ENCODE measurements at places on chromosomes 1 and 21. TPM values are rescaled to one million over a fixed set of nuclear protein-coding genes. Genes with fewer than 3 reads are reported as not detected.

DNA sequence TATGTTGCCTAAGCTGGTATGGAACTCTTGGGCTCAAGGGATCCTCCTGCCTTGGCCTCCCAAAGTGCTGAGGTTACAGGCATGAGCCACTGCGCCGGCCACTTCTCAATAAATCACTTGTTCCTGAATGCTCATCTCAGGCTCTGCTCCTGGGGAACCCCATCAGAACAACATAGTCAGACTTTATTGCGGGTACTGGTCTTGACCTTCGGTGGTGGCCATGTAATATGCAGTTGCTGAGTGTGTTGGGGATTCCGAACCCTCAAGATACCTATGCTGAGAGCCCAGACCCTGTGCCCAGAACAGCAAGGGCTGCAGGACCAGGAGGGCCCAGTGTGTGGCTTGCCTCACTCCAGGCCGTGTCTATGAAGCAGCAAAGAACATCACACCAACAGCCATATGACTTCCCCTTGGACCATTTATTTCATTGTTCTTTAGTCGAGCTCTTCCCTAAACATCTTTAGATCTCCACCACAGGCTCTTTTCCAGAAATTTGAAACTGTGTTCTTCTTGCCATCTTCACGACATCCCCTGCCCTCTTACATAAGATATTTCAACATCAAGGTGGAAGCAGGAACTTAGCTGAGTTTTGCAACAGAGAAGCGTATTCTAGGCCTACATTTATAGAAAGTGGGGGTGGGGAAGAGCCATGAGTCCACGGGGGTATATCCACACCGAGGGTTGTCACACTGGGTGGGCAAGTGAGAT lies 12.7 kb upstream of the SDHB start:
- H3K27me3 ChIP-seq = peaks cover 61% of the 10 kb centered on the region
- H3K27ac ChIP-seq = no peak overlapping the region
- no peaks in the 10 kb centered on the region for H3K4me1 ChIP-seq
- no peak overlapping the region for H3K4me3 ChIP-seq
- no peaks in the 10 kb centered on the region for H3K36me3 ChIP-seq

Gene SLC45A1
- total RNA-seq = not detected

- H3K36me3 ChIP-seq = no peaks in the 10 kb centered on the region
- no peak overlapping the region for H3K27ac ChIP-seq
- H3K4me1 ChIP-seq = no peaks in the 10 kb centered on the region
- peaks cover 15% of the 10 kb centered on the region for H3K27me3 ChIP-seq
- no peak overlapping the region for H3K4me3 ChIP-seq
These were observed 59.0 kb upstream of the CD1D start for GRCh38 chr1:158121604-158122254.

Gene SLAMF8
- not detected for total RNA-seq

GRCh38 chr1:168405906-168406549 lies 125.4 kb downstream of the TBX19 start:
- peaks cover 42% of the 10 kb centered on the region for H3K4me1 ChIP-seq
- H3K36me3 ChIP-seq = no peaks in the 10 kb centered on the region
- H3K27me3 ChIP-seq = no peaks in the 10 kb centered on the region
- no peak overlapping the region for H3K27ac ChIP-seq
- no peak overlapping the region for H3K4me3 ChIP-seq

GRCh38 chr1:89041119-89041641 lies 18.5 kb upstream of the GBP3 start:
- H3K27me3 ChIP-seq = no peaks in the 10 kb centered on the region
- DNase-seq = no peak
- no peaks in the 10 kb centered on the region for H3K36me3 ChIP-seq
- H3K4me3 ChIP-seq = no peak overlapping the region
- no peak overlapping the region for H3K27ac ChIP-seq

Gene PPP2R5A
- 70.9 TPM for total RNA-seq

DNA sequence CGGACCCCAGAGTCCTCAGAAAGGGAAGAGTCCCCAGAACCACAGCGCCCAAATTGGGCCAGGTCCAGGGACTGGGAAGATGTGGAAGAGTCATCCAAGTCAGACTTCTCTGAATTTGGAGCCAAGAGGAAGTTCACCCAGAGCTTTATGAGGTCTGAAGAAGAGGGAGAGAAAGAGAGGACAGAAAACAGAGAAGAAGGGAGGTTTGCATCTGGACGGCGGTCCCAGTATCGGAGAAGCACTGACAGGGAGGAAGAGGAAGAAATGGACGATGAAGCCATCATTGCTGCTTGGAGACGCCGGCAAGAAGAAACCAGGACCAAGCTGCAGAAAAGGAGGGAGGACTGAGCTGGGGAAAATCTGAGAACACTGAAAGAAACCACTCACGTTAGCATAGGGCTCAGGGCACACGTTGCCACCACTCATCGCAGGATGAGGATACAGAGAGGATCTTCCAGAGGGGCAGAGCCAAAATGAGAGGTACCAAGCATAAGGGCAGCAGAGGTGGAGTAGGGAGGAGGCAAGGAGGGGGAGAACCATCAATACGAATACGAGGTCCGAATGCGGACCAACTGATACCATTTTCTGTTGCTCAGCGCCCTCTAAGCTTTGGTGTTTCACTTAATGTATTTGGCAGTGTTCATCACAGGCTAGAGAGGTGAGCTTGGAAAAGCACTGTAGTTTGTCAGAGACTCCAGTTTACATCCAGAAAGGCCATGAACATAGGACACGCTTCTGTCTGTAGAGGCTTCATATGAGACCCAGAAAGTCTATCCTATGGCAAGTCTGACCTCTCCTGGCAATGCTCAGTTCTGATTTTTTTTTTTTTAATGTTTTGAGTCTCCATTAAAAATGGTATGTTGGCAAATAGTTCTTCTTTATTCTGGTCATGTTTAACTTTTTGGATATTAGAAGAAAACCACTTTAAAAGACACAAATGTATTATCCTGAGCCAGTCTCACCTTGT lies 34.7 kb downstream of the STYXL2 start:
- no peaks in the 10 kb centered on the region for H3K4me1 ChIP-seq
- no peak for DNase-seq
- H3K27me3 ChIP-seq = peaks cover 70% of the 10 kb centered on the region
- no peaks in the 10 kb centered on the region for H3K36me3 ChIP-seq
- H3K27ac ChIP-seq = no peak overlapping the region
- no peak overlapping the region for H3K4me3 ChIP-seq

DNA sequence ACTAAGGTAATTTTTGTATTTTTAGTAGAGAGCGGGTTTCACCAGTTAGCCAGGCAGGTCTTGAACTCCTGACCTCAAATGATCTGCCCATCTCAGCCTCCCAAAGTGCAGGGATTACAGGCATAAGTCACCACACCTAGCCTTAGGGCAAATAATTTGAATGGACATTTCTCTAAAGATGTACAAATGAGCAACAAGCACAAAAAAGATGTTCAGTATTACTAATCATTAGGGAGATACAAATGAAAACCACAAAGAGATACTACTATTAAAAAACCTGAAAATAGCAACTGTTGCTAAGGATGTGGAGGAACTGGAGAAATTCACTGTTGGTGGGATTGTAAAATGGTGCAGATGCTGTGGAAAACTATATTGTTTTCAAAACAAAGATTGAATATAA lies 79.1 kb downstream of the GABPA start:
- H3K27ac ChIP-seq = no peak overlapping the region
- H3K36me3 ChIP-seq = no peaks in the 10 kb centered on the region
- H3K4me1 ChIP-seq = no peaks in the 10 kb centered on the region
- no peak for DNase-seq
- H3K4me3 ChIP-seq = no peak overlapping the region
- peaks cover 7% of the 10 kb centered on the region for H3K27me3 ChIP-seq

Gene GJA5
- total RNA-seq = not detected

DNA sequence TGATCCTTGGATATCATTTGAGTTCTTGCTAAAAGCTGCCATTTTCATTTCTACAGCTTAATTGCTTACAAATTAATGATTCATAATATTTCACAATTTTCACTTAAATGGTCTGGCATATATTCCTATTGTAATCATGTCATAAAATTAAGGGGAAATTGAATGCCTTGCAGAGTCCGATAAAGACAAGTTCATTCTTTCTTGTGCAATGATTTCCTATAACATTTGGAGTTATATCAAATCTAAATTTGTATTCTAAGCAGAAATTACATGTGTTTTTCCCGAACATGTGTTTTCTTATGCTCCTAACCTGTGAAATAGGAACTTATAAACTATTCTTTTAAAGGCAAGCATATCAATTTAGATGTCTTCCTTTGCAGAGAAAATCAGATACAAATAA lies 118.3 kb upstream of the CYYR1 start:
- H3K27ac ChIP-seq = no peak overlapping the region
- no peaks in the 10 kb centered on the region for H3K36me3 ChIP-seq
- no peaks in the 10 kb centered on the region for H3K4me1 ChIP-seq
- no peak overlapping the region for H3K4me3 ChIP-seq
- no peaks in the 10 kb centered on the region for H3K27me3 ChIP-seq

Gene PHGDH
- total RNA-seq = 61.6 TPM

DNA sequence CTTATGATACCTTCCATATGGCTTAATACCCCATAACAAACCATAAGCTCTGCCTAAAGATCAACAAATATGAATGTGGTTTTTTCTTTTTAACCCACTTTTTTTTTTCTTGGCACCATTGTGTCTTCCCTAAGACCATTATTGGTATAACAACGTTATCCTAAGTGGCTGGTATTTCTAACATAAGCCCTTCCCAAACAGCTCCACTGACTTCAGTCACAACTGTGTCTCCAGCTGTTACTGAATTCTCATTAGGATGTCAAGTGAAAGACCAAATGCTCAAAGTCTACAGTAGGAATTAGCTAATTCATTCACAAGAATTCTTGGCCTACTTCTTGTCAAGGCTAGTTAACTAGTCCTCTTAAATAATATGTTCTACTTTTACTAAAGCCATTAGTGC lies 4.2 kb upstream of the RXRG start:
- H3K27ac ChIP-seq = no peak overlapping the region
- H3K4me1 ChIP-seq = peaks cover 4% of the 10 kb centered on the region
- H3K4me3 ChIP-seq = no peak overlapping the region
- no peaks in the 10 kb centered on the region for H3K36me3 ChIP-seq

DNA sequence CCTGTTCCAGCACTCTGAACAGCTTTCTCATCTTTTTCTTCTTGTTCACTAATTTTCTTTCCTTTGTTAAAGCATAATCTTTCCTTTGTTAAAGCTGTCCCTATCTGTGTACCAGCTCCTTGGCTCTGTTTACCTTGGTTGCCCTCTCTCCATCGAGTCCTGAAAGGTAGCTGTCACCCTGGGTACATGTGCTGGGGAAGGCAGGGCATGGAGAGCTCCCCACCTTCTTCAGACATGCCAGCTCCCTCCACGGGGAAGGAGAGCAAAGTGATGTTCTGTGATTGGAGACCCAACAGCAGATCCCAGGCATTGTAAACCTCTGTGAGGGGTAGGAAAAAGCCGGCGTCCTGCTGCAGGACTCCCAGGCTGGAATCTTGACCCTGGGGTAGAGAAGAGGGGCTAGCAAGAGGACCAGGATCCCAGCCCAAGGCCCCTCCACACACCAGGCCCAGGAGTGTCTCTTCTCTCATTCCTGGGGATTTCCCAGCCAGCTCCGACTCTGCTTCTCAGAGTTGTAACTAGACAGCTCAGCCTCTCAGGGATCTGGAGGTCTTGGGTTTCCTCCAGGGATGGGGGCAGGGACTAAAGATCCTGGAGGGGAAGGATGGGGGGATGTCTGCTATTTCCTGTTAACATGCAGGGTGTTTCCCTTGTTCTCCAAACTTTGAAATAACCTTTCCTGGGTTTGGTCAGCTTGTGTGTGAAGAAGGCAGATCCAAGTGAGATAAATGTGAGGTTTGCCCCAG lies 34.4 kb downstream of the TMCC2 start:
- no peak overlapping the region for H3K27ac ChIP-seq
- H3K4me1 ChIP-seq = peaks cover 37% of the 10 kb centered on the region
- H3K4me3 ChIP-seq = no peak overlapping the region

Gene HMCN1
- 0.13 TPM for total RNA-seq

Gene CLEC20A
- not detected for total RNA-seq

Gene CFAP141
- not detected for total RNA-seq
